NCI-H446 treated with DMSO at 0.1 percent for 48 hours (cell line): ENCODE measurements at places on chromosomes 12 and 14.

GRCh38 chr12:65878540-65878939 lies 54.3 kb downstream of the HMGA2 start:
- DNase-seq = no peak

DNA sequence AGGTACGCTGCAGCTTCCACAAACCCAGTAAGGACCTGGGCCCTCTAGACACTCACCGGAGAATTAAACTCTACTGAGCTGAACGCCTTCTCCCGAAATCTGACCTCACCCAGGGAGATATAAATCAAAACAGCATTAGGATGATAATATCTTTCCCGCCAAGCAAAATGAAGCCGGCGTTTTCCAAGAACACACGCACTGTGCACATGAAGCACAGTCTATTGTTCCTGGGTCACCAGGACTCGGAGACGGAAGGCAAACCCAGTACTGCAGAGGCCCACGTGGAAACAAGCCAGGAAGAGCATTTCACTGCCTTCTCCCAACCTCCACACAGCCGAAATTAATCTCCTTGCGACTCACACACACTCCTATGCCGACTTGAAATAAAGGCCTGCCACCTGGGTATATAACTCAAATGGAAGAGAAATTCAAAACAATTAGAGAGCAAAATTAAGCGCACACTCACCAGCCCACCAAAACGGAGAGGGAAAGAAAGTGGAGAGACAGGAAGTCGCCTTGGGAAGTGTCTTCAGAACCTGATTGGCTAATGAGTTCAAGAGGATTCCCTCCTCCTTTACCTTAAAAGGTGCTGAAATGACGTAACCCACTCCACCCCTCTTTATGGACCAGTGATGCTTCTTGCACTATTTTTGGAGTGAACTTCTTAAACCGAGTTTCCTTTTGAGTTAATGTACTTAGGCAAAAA lies at the start of gene CCNB1IP1:
CCNB1IP1 (minus strand) TSS at position 492 of the 706 bp plus-strand sequence. CDS start 16,756 bp downstream, outside the sequence.
- peak; percentile 91 for DNase-seq

DNA sequence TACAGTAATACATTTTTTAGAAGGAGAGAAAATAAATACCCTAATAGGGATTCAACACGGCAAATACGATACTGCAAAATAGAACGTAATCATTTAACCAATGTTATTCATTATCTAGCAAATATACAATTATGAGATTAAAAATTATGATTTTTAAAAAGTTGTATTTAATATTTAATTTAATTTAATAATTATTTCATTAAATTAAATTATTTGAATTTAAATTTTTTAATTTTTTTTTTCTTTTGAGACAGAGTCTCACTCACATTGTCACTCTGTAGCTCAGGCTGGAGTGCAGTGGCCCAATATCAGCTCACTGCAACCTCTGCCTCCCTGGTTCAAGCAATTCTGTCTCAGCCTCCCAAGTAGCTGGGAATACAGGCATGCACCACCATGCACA lies 42.0 kb downstream of the GXYLT1 start:
- DNase-seq = no peak

- no peak for DNase-seq
These were observed 29.0 kb downstream of the MOAP1 start for GRCh38 chr14:93155667-93156066.

DNA sequence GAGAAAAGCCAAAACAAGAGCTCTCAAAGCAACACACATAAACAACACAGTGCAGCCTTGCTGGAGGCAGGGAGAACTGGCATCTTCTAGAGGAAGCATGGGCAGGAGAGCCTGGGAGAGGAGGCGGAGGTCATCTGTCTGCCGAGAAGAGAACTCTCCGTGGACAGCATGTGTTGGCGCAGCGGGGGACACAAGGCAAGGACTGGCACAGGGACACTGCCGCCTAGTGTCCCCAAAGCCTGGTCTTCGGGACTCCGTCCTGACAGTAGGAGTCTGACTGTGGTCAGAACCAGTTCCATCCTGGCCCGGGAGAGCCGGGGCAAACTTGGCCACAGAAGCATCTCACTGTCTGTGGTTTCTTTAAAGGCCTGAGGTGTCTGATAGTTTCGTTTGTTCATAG lies 47.3 kb downstream of the KCNA1 start:
- no peak for DNase-seq

GRCh38 chr12:116599285-116600136 lies 40.3 kb downstream of the MAP1LC3B2 start:
- DNase-seq = no peak

DNA sequence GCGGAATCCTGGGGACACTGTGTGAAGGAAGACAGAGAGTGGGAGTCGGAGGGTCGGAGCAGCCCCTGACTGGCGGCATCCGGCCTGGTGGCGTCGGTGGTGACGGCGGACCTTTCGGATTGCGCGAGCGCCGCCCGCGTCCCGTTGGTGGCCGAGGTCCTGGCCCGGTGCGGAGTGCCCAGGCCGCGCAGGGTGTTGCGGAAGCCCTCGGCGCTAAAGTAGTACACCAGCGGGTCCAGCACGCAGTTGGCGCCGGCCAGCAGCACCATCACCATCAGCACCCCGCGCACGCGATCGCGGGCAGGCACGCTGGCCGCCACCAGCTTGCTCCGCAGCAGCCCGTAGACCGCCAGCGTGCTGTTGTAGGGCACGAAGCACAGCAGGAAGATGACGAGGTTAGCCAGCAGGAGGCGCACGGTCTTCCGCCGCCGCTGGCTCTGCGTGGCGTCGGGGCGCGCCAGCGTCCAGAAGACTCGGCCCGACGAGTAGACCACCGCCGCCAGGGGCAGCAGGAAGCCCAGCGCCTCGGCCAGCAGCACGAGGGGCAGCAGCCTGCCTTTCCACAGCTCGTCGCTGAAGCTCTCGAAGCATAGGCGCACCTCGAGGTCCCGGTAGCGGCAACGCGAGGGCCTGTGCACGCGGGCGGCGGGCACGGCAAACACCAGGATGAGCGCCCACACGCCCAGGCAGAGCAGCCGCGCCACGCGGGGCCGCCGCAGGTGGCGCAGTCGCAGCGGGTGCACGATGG lies 13.1 kb upstream of the CHD4 start:
- no peak for DNase-seq

DNA sequence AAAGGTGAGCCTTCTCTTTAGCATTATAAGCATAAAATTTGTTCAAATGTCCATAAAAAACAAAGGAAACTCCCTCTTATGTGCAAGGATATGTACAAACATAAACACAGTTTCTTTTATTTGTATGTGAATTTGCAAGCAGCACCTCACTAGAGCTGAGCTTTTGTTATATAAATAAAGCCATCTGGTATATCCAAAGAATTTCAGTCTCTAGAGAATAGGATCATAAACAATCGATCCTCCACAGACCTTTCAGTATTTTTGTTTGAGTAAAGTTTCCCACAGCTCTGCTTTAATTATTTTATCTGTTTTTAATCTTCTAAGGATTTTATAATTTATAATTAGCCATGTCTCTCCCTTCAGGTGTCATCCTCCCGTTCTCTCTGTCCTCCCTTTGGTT lies 89.2 kb downstream of the OTOGL start:
- peak; percentile 29 for DNase-seq

- DNase-seq = no peak
These were observed 3.6 kb downstream of the KRT83 start for GRCh38 chr12:52317468-52318052.

GRCh38 chr12:130120012-130120805 lies 42.1 kb upstream of the FZD10 start:
- DNase-seq = no peak

GRCh38 chr14:93186956-93187355 lies 1.8 kb downstream of the LYSET start:
- no peak for DNase-seq

- no peak for DNase-seq
These were observed 76.3 kb upstream of the PPP4R3A start for GRCh38 chr14:91586410-91586809.

DNA sequence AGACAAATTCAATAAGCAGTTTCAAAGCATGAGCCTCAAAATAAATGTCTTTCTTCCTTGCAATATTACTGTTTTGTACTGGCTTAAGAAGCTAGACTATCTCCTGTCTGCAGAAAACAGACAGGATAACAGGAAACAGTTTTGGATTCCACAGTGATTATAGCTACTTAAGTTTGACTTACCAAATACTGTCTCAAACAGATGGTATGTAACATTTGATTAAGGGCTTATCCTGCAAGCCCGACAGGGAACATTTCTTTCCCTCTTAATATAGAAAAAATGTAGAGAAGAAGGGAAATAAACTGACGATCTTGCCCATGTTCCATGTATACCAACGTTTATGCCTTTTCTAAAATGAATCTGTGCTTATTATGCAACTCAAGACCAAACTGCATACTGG lies 179.9 kb upstream of the EEA1 start:
- DNase-seq = no peak

GRCh38 chr12:124227951-124228711 lies 66.8 kb upstream of the RFLNA start:
- no peak for DNase-seq

- DNase-seq = no peak
These were observed 270.7 kb upstream of the SSTR1 start for GRCh38 chr14:37936971-37937370.

GRCh38 chr12:76936275-76937193 lies 57.7 kb upstream of the CSRP2 start:
- DNase-seq = no peak

GRCh38 chr12:92271341-92271740 lies 125.7 kb upstream of the BTG1 start:
- DNase-seq = no peak

- DNase-seq = no peak
These were observed 15.7 kb upstream of the FIGNL2 start for GRCh38 chr12:51863933-51864832.

GRCh38 chr14:73461478-73462047 lies 3.2 kb upstream of the NUMB start:
- DNase-seq = no peak

DNA sequence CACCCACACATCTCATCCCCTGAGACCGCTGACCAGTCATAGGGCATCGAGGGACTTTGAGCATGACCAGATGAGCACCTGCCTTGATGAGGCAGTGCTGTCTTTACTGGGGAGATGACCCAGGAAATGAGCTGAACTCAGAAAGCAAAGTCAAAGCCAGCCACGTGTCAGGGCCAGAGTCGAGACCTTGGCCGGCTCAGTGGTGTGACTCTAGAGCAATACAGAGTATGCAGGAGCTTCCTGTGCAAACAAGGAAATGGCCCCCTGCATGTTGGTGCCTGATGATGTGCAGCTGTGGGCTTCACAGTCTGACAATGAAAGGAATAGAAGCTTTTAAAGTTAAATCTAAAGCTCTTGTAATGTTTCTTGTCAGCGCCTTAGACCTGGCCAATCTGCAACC lies 332.9 kb downstream of the PCNX1 start:
- no peak for DNase-seq
